ENCODE measurements at places on chromosomes 13 and 19. TPM values are rescaled to one million over a fixed set of nuclear protein-coding genes. Genes with fewer than 3 reads are reported as not detected.

GRCh38 chr19:42488783-42489521, 39.3 kb downstream of the CEACAM1 start:
- DNase-seq, result no peak

DNA sequence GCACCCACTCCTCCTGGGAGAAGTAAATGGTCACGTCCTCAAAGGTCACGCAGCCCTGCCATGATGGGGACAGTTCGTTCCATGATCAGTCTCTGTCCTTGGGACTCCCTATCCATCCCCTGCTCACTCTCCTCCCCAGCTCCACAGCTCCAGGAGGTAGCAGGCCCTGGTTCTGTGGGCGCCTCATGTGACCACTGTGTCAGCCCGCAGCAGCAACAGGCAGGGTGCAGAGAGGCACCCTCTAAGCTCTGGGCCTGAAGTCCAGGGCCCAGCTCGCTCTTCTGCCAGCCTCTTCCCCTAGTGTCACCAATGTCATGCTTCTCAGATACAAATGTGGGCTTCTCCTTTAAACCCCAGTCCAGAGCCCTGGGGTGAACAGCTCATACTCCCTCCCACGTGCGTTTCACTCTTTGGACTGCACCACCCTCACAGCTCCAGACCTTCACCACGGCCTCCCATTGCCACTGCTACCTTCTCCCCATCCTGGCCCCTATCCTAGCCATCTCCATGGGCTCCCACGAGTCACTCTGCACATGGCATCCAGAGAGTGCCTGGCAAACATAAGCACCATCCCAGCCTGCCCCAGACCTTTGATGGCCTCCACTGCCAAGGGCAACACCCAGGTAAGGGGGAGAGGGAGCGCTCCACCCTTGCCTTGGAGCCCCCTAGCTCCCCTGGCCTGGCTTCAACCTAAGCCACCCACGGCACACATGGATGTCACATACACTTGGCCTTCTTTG, 2.9 kb downstream of the ZNF792 start:
- no peak for DNase-seq

Gene PDE4A
- 9.9 TPM for total RNA-seq

Gene ZNF577
- total RNA-seq, result 9.5 TPM

GRCh38 chr19:20237773-20238623, 71.0 kb downstream of the ZNF486 start:
- peak; percentile 96 for DNase-seq

DNA sequence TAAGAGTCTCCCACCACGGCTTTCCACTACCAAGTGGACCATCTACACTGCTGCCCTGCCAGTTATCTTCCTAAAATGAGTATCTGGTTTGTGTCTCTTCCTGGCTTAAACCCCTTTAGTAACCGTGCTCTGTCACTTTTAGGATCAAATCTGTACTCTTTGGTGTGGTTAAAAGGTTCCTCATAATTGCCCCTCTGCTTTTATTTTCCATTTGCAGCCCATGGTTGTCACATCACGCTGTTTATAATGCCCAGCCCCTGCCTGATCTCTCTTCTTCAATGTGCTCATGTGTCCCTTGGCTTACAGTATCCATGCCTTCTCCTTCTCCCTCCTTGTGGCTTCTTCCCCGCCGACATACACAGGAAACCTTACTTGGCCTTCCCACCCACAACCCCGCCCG, 100.1 kb downstream of the DGKH start:
- no peak for DNase-seq

All from right atrium auricular region (tissue), 2 donors.